Brain (organoid and tissue), 16 donors: ENCODE measurements at places on chromosomes 16 and 17.

- no peak for DNase-seq
Measured at GRCh38 chr16:25914357-25914962, 222.7 kb downstream of the HS3ST4 start.

DNA sequence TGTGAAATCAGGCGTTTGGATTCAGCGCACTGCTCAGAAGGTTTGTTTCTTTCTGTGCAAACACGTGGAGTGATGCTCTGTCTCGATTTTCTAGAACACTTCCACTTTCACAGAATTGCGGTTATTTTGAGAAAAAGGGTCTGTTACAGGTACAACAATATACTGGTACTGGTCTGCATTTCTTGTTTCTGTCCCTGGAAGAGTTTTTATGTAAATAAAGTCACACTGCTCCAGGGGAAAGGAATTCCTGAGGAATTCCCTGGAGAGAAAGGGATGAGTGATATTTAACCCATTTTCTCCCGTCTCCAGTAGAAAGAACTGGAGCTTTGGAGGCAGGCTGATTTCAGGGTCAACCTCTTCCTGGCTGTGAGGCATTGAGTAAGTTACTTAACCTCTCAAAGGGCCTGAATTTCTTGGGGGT, 16.2 kb upstream of the RMI2 start:
- DNase-seq: peak; percentile 28

- DNase-seq: no peak
Measured at GRCh38 chr17:28615260-28615940, 1.4 kb upstream of the RSKR start.

- no peak for DNase-seq
Measured at GRCh38 chr17:841313-841712, 59.2 kb downstream of the MRM3 start.
